T-helper 9 cell (primary cell): ENCODE measurements at places on chromosomes 1 and 21.

GRCh38 chr1:62875676-62876075, 91.7 kb downstream of the ATG4C start:
- no peak for DNase-seq

DNA sequence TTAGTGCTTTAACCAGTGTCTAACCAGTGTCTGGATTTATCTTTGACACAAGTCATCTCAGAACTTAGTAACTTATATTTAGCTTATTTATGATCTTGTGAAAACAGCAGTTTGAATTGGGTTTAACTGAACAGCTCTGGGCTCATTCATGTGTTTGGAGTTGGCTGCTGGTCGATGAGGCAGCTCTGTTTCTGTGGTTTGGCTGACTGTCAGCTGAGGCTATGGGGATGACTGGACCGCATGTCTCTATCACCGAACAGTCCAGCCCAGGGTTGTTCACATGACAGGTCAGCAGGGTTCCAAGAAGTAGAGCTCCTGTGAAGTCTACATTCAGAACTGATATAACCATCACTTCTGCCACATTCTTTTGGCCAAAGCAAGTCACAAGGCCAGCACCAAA, 29.1 kb upstream of the C21orf91 start:
- DNase-seq, result no peak

DNA sequence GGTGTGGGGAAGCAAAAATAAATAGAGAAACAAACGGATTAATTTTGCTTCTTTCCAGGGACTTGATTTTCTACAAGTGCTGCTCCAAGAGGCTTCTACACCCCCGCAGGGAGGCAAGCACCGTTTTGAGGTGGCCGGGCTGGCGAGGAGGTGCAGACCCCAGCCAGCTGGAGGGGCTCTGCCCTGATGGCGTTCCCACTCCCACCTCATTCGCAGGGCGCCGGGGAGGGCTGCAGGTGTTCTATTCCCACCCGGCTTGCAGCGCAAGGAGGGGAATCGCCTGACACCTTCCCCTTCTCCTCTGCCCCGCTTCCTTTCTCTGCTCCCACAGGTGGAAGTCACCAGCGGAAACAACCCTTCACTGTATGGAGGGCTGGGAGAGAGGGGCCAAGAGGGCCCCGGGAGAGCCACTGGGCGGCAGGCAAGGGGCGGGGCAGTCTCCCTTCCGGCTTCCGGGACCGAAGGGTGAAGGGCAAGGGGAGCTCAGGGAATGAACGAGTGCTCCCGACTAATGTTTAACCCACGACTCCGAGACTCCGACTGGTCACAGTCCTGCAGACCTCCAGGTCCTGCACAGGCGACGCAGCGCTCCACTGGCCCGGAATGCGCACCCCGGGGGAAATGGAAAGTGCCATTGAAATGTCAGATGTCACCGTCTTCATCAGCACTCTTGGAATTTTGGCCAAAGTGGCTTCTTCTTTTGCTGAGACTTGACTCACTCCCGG, 29.1 kb downstream of the TEX35 start:
- peak; percentile 14 for DNase-seq

DNA sequence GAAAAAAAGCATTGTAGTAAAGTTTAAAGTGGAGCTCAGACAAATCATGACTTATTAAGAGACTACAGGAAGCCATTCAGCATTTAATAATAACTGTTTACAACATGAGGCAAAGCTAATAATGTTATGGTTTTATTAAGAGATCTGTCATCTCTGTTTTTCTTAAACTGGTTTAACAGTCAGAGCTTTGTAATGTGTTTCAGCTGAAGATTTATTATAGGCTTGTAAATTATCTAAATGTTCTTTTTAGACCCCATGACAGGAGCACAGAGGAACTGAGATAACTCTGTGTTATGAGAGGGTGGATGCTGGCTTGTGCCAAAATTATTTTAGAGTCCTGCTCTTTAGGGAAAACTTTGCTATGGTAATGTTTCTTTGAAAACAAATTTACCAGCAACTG, 38.0 kb upstream of the RWDD3 start:
- DNase-seq, result no peak

GRCh38 chr21:46297338-46298271, 11.5 kb downstream of the YBEY start:
- no peak for DNase-seq

DNA sequence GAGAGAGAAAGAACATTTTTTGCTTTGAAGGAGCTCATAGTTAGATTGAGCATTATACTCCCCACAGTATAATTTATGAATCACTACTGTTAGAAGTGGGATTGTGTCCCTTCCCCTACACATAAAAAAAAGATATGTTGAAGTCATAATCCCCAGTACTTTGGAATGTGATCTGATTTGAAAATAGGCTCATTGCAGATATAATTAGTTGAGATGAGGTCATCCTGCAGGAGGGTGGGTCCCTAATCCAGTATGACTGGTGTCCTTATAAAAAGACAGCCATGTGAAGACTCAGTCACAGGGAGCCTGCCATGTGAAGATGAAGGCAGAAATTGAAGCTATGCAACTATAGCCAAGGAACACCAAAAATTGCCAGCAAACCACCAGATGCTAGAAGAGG, 76.4 kb downstream of the TGFB2 start:
- no peak for DNase-seq

- DNase-seq, result no peak
Observed at GRCh38 chr1:241202401-241202800, 154.6 kb downstream of the RGS7 start.

DNA sequence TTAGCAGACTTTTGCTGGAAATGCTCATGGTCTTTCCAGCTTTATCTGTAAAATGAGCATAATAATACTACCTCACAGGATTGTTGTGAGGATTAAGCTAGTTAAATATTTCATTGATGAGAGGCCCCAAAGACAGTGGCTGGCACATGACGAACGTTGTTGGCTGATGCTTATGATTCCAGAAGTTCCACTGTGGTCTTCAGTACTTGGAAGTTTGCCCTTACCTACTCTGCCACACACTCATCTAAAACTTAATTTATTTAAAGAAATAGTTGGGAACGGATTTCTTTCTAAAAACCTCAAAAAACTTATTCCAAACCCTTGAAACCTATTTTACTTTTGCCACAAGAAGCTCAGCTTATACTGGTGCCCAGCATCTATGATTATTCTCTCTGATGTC, 170.7 kb downstream of the DHRS3 start:
- no peak for DNase-seq

DNA sequence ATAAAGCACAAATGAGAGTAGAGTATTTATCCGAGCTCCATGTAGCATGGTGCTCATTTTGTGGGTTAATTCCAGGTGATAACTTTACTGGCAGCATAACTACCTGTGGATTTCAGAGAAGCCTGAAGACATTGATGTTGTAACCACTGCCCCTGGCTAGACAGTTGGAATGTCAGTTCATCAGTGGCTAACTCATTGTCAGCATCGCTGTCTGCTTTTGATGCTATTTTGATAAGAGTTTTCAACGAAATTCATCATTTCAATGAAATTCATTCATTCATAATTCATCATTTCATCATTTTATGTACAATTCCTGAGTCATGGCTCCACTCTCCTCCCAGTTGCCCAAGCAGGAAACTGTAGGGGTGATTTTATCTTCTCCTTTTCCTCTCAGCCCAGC, 34.4 kb downstream of the HSD3B1 start:
- no peak for DNase-seq

- no peak for DNase-seq
Observed at GRCh38 chr1:246773213-246773641, 49.0 kb downstream of the SCCPDH start.

DNA sequence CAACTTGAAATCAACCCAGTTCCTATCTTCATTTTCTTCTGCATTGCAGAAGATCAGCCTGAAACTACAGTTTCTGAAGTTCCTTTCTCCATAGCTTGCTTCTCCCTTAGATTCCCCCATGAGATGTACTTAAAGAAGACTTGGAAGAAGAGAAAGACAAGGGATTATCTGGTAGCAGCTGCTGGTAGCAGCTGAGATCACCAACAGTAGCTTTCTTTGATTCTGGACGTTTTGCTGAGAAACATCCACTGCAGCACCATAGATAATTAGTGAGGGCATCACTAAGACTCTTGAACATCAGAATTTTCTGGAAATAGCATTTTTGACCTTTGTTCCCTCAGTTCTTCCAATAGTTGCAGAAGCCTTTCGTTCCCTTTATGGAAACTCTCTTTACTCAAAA, 465 bp upstream of the CFHR3 start:
- DNase-seq, result no peak

GRCh38 chr1:151384584-151384983, 12.1 kb upstream of the SELENBP1 start:
- DNase-seq, result no peak

GRCh38 chr1:86423473-86423872, 498 bp upstream of the CLCA2 start:
- no peak for DNase-seq

- DNase-seq, result no peak
Observed at GRCh38 chr1:61285371-61285885, 203.1 kb downstream of the NFIA start.

DNA sequence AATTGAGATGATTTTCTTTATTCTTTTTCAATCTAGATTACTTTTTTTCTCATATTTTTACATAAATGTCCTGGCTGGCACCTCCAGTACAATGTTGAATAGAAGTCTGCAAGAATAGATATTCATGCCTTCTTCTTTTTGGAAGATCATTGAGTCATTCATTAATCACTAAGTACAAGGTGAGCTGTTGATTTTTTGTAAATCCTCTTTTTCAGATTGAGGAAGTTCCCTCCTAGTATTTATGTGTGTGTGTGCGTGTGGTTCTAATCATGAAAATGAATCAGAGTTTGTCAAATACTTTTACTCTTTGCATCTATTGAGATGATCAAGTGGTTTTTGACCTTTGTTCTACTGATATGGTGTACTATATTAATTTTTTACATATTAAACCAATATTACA, 859.3 kb downstream of the KCNT2 start:
- no peak for DNase-seq

GRCh38 chr1:114319418-114319817, 165.7 kb upstream of the SYT6 start:
- no peak for DNase-seq

DNA sequence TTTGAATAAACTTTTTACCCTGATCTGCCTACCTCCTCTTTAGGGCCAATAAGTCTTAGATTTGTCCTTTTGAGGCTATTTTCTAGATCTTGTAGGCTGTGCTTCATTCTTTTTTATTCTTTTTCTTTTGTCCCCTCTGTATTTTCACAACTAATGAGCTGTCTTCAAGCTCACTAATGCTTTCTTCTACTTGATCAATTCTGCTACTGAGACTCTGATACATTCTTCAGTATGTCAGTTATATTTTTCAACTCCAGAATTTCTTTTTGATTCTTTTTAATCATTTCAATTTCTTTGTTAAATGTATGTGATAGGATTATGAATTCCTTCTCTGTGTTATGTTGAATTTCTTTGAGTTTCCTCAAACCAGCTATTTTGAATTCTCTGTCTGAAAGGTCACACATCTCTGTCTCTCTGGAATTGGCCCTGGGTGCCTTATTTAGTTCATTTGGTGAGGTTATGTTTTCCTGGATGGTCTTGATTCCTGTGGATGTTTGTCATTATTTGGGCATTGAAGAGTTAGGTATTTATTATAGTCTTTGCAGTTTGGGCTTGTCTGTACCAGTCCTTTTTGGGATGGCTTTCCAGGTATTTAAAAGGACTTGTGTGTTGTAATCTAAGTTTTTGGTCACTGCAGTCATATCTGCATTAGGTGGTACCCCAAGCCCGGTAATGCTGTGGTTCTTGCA, 11.2 kb upstream of the ATG4C start:
- DNase-seq, result no peak

DNA sequence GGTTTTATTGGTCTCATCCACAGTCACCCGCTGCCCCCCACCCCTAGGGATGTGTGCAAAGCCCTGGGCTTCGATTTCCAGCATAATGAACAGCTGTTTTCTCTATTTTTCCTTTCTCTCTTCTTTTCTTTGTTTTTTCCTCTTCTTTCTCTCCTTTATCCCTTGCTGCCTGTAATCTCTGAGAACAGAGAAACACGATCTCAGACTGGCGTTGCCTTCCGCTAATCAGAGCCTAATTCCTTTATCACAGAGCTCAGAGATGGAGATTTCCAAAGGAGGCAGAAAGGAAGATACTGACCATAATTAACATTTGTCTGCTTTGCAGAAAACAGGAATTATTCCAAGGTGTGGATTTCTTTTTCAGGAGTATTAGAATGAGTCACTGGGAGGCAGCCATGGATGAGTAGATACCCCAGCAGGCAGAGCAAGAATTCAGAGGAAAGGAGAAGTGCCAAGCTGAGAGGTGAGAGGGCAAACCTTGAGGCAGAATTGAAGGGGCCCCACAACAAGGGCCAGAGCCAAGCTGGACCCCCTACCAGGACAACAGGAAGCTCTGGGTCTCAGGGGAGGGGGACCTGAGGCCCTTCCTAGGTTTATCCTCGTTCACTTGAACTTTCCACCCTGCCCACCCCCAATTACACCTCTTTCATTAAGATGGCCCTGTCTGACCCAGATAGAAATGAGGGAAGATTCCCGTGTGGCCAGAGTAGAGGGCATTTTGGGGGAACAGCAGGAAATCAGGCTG, 33.3 kb downstream of the MATN1 start:
- no peak for DNase-seq

- DNase-seq, result no peak
Observed at GRCh38 chr1:117181630-117182041, 29.1 kb downstream of the VTCN1 start.

DNA sequence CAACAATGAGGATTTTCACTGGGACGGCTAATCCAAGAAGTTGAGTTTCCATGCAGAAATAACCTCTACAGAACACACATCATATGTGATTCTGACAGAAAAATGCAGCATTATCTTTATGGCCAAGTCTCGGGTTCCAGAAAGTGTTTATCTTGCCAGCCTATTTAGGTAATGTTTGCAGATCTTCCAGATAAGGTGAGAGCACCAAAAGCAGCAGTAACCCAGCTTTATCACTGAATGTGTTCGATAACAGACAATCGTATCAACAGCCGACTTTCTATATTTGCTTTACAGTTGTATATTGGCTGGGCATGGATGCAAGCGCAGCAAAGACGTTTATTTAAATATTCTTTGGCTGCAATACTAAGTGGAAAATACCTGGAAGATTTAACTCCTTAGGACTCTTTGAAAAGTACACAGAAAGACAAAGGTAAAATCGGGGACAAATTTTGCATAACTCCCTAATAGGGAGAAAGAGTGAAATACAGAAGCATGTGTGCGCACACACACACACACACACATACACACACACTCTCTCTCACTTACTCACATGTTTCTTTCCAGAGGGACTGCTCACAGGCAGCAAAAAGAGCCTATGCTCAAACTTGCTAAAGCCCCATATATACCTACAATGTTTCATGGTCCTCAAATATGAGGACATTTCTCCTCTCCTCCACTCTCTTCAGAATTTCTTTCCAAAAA, 3.0 kb upstream of the CTSK start:
- DNase-seq, result no peak

GRCh38 chr1:102776071-102776470, 332.3 kb downstream of the COL11A1 start:
- no peak for DNase-seq

DNA sequence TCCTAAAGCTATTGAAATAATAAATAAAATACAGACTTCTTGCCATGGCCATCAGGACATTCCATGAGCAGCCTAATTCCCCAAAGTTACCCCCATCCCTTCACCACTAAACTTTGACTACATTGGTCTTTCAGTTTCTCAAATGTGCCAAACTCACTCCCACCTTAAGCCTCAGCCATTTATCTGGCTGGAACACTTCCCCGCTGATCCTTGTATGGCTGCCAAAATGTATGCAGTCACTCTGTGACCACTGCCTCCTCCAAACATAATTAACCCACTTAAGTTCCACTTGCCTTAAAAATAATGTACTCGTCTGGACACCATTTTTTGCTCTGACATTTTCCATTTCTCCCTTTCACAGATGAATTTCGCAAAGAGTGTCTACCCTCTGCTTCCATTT, 407.4 kb downstream of the NTNG1 start:
- no peak for DNase-seq
